Effector memory CD8-positive, alpha-beta T cell (primary cell): ENCODE measurements at places on chromosomes 5 and 9.
A peak's percentile ranks its signal among the peaks of the same experiment; 100 is the strongest.

GRCh38 chr5:127229185-127229889 is 61.3 kb upstream of the MEGF10 start:
- DNase-seq: peak; percentile 23

- no peak for DNase-seq
Observed at GRCh38 chr9:37968228-37968701, 64.3 kb upstream of the SLC25A51 start.

DNA sequence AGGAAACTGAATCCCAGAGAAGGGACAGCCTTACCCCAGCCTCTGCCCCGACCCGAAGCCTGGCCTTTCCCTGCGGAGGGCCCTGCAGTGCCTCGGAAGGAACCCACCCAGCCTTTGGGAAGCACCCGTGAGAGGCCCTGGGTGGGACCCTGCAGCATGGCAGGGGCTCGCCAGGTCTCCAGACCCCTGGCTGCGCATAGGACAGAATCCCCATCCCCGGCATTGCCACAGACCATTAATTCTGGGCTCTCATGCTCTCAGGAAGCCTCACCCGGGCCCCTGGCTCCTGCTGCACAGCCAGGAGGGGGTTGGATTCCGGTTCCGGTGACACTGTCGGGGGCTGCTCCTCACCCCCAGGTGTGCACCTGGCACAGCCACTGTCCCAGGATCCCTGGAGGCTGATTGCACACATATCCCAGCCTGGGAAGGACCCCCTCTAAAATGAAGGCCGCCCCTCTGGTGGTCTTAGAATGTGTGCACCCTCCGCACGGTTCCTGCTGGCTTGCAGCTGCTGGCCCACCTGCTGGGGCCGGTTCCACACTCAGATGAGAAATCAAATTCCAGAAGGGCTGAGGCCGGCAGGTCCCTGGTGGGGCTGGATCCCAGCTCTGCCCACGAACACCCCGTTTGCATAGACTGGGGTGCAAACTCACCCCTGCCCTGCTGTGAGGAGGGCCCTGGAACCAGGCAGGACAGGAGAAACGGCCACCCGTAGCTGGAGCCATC is 4.7 kb downstream of the EGFL7 start:
- DNase-seq: no peak

DNA sequence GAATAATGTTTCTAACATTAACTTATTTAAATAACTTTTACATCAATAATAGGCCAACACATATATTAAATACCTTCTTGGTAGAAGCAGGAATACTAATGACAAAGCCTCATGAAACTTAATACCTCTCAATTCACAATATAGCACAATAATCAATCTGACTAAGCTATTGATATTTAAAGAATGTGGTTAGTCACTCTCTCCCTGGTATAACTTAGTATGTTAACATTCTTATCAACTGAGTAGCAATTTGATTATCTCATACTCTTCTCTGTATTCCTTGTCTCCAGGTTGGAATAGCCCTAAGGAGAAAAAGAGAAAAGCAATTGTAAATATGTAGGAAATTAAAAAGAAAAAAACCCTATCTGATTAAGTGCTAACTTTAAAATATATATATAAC is 4.9 kb upstream of the PGGT1B start:
- DNase-seq: no peak
